ENCODE measurements at places on chromosomes 7 and 10.

DNA sequence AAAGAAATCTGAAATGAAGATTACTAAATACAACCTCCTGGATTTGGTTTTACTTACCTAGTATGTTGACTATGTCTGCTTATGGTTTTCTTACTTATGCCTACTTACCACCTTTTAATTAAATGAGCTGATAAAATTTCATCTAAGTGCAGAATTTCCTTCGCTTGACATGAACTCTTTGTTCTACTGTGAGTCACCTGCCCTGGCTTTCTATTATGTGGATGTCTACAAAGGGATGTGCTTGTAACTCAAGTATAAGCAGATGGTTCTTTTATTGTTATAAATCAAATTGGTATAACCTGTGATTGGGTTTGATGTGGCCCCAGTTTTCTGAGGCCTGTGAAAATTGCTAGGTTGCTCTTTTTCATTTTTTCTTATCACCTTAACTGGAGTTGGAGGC lies 389.1 kb upstream of the ANKRD30A start:
- DNase-seq, result no peak

DNA sequence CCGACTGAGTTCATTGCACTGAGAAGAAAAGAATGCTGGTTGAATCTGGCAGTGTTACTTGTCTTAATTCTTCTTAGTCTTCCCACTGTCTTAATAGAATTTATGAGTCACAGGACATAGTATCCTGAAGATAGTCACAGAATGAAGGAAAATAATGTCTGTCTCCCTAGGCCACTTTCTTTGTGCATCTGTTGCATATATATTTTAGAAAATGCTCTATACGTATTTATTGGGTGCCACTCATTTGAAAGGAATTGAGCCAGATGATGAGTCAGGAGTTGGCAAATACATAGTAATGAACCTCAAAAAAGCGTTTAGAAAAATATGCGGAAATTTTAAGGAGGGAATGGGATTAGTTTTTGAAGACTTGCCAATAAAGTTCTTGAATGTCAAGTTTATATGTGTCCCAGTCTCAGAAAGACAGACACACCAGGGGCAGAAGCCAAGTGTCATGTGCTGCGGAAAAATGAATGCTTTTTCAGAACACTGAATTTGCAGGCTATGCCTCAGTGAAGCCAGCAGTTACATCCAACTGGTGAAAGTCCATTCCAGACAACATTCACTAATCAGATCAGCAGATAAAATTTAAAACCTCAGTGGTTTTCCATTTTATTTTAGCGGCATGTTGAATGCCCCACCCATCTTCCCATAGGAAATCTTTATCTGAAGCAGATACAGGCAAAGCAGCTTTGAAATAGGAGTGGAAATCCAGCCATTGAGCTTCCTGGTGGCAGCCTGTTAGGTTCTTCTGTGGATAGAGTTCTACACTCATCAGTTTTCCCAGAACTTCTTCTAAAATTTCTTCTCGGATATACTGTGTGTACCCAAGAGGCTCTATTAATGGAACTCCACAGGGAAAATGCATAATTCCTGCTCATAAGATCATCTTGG lies 308.4 kb downstream of the BICC1 start:
- DNase-seq, result no peak

GRCh38 chr10:124344931-124345330 lies 73.8 kb downstream of the OAT start:
- DNase-seq, result no peak

DNA sequence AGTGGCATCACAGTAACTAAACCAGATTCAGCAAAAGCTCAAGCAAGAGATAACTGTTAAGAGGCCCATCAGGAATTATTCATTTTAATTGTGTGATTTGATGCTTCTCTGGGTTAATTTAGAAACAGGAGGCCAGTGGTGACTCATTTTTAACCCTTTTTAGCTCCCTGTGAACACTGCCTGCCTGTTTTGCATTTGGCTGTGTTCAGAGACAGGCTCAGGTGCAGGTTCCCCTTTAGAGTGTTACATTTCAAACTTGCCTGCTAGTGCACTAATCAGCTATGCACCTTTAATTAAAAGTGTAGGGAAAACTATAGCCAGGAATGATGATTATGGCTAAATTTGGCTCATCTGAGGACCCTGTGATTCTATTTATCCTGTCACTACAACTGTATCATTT lies 6.5 kb downstream of the STAMBPL1 start:
- no peak for DNase-seq

DNA sequence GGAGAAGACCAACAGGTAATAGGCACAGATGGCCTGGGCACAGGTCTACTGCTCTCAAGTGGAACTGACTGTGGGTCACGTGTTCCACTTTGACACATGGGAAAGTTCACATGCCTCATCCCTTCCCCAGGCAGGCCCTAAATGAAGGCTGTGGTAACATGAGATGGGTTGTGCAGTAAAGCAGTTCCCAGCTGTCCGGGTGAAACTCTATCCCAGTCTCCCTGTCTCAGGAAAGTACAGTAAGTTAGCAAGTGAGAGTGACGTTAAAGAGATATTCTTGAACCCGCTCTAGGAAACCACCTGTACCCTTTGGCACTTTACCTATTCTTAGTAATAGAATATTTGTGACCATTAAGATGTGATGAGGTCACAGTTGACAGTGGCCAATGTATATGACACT lies 343.7 kb upstream of the AOAH start:
- no peak for DNase-seq

DNA sequence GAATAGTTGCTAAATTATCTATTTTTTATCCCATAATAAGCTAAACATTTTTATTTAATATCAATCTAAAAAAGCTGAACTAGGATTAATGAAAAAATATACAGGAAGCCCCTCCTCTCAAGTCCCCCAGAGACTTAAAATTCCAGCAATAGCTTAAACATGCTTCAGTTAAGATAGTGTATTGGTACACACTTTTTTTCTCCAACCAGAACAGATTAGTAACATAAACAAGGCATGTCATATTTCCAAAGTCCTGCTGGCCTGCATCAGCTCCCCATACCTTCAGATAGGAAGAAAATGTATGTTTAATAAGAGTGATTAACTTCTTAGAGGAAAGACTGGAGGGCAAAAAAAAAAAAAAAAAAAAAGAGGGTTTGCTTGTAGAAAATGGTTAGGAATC lies 7.1 kb downstream of the TBX20 start:
- no peak for DNase-seq

DNA sequence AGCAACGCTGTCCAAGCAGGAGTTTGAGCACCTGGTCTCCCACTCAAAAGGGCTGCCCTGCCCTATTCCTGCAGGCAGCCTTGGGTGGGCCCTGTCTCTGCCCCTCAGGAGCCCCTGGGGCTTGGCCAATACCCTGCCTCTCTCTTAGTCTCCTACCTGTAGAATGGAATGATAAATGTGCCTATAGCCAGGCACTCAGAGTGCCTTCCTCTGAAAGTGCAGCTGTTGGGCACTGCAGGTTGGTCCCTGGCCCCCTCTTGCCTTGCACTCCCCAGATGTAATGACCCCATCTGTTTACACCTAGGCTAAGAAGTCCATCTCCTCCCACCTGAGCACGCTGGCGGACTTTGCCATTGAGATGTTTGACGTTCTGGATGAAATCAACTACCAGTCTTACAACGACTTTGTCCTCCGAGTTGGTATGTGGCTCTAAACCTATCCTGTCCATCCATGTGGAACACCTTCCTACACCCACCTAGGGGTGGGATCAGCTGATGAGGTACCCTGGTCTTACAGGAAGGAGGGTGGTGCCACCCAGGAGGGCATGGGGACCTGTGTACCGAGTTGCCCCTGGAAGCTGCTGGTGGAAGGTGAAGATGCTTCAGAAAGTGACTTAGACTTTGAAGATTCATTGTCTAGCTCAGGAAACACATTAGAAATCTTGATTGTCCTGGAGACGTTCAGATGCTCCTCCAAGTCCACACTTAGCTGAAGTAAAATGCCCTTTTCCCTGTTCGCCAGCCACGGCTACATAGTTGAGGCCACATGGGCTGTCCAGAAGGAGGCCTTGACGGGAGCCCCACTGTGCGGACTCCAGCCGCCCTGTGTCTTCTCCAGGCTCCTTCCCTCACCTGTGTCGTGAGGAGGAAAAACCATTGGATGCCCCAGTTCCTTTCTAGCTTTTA lies 134.1 kb downstream of the ADCY1 start:
- no peak for DNase-seq

DNA sequence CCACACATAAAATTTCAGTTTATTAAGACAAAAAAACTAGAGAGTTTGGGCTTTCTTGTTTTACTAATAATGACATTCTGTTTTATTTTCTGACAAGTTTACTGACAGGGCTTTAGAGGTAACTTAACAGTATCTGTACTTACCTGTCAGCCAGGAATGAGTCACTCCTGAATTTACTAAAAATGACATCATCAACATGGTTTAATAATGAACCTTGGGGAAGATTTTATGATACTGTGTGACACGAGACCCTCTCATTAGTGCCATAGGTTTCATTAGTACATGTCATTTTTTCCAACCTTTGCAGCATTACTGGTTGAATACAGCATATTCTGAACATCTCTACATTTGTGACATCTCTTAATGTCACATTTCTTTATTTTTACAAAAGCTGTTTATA lies 131.1 kb downstream of the KCND2 start:
- DNase-seq, result no peak

DNA sequence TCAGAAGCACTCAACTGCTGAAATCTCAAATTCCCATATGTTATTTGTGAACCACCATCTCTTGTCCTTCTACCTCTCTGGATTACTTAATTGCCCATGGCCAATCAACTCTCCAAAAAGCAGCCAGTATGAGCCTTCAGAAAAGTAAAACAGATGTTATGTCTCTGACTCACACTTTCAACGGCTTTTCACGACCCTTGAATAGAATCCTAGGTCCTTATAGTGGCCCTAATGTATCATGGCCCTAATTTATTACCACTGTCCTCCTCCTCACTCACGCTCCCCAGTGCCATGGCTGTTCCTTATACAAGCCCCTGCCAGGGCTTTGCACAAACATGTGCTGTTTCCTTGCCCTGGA lies 20.0 kb downstream of the ZNF438 start:
- no peak for DNase-seq

GRCh38 chr7:81594767-81595166 lies 175.1 kb downstream of the HGF start:
- DNase-seq, result no peak

GRCh38 chr7:129110258-129110981 lies 34.1 kb upstream of the TSPAN33 start:
- DNase-seq, result no peak

DNA sequence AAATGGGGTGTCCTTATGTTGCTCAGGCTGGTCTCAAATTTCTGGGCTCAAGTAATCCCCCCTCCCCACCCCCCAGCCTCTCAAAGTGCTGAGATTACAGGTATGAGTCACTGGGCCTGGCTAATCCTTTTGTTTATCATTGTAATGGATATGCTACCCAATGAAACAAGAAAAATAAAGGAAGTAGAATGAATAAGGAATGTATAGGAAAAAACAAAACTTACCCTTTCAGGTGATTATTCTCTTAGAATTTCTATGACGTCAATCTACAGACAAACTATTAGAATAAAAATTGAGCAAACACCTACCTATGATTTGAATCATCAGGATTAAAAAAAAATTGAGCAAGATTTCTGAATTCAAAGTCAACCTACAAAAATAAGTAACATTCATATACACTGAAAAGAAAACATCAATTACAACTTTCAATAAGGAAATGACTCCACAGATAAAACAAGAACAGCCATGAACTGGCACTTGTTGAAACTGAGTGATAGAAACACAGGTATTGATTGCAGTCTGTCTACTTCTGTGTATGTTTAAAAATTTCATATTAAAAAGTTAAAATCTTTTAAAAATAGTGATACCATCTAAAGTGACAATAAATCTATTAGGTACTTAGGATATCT lies 12.2 kb downstream of the ADAM12 start:
- no peak for DNase-seq

DNA sequence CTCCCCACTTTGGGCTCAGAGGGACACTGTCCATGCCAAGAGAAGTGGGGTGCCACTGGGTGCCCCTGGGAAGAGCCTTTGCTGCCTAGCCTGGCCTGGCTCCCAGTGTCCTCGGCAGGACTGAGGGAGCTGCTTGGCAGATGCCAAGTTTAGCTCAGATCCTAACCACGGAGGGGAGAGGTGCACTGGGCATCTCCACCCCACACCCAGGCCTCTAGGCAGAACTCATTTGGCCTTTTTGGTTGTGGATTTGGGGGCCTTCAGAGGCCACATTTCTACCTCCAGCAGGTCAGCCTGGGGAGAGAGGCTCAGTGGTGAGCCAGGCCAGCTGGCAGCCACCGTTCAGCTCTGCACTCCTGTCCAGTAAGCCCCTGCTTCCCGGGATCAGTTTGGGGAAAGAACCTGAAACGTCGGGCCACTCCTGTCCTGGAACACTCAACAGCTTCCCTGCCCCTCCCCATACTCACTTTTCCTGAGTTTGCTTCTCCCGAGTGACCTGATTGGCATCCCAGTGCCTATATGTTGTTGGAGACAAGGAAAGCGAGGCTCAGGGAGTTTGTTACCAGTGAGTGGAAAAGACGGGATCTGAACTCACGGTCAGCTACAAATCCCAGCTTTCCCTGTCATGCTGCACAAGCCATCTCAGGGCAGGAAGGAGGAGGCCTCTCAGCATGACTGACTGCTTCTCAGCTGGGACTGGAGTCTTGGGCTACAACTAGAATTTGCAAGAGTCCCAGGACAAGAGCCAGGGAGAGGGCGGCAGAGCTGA lies 11.2 kb upstream of the CXCL12 start:
- no peak for DNase-seq

- DNase-seq, result no peak
Observed at GRCh38 chr7:17651863-17652385, 288.4 kb downstream of the SNX13 start.

- no peak for DNase-seq
Observed at GRCh38 chr7:95630702-95631458, 34.6 kb upstream of the PDK4 start.

DNA sequence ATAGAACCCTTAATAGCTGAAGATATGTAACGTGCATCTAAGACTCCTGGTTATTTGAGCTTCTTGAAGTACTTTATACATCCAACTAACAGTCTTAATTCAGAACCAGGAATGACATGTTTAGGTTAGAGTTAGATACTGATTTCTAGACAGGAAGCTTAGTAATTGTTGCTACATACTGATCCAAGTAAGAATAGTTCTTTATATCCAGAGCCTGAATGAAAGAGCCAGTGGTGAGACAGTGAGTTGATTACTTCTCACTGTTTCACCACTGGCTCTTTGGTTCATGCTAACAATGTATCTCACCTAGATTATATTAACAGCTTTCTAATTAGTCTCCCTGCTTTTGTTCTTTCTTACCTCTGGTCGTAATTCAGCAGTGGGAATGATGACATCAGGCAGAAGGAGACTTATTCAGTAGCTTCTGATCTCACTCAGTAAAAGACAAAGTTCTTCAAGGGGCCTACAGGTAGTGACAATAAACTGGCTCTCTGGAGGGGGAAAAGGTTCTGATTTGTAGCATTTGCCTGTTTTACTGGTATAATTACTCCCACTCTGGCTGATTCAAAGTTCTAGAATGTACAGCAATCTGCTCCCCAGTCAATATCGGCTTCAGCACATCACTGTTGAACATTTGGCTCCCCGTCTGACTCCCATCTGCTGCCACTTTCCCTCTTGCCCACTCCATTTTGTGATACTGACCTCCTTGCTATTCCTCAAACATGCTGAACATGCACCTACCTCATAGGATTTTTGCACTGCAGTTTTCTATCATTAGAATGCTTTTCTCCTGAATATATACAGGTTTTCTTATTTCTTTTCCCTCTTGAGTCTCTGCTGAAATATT lies 29.1 kb downstream of the MCU start:
- DNase-seq, result no peak
